ENCODE measurements at places on chromosomes 6 and 20.
A peak's percentile ranks its signal among the peaks of the same experiment; 100 is the strongest.

DNA sequence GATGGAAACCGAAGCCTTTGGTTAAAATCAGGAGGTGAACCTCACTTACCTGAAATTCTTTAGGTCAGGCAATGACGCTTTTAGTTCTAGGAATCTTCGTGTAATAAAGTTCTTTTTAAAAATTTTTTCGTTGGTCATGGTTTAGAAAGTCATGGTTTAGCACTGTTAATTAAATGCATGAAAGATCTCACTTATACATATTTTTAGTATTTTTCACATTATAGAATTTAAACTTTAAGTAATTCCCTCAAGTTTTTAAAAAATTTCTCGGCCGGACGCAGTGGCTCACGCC, 1.1 kb downstream of the DSE start:
- no peak for DNase-seq

- no peak for DNase-seq
These were observed 9.3 kb downstream of the TRAPPC3L start for GRCh38 chr6:116536216-116536621.

DNA sequence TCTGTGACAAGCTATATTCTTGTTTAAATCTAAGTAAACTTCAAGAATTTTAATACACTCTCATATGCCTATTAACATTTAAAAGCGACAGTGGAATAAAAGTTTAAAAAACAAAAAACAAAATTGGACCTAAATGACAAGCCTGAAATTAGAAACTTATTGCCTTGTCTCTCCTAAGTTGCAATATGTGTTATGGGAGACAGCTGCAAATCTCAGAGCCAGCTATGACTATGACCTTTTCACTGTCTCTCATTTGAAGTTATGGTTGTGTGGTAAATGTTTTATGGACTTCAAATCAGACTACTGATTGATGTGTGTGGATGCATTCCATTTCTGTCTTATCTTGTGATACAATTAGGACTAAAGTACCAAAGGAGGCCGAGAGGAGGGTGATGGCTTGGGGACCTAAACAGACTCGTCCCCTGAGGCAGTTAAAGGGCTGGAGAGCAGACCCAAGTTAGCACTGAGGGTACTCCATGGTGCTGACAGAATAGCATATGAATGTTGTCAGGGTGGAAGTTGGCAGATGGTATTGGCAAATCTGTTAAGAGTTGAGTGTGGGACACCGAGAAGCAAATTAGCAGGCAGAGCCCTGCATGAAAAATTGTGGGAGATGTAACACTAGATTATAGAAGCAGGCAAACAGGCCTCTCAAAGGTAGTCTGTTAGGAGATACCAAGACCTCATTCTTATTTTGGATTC, 930.1 kb upstream of the MAN1A1 start:
- no peak for DNase-seq

GRCh38 chr6:125310994-125311649, 9.4 kb upstream of the HDDC2 start:
- DNase-seq, result no peak

- no peak for DNase-seq
These were observed 394.5 kb upstream of the SLC35B3 start for GRCh38 chr6:8829796-8830195.

- no peak for DNase-seq
These were observed 202.1 kb downstream of the ARHGAP18 start for GRCh38 chr6:129507846-129508245.

DNA sequence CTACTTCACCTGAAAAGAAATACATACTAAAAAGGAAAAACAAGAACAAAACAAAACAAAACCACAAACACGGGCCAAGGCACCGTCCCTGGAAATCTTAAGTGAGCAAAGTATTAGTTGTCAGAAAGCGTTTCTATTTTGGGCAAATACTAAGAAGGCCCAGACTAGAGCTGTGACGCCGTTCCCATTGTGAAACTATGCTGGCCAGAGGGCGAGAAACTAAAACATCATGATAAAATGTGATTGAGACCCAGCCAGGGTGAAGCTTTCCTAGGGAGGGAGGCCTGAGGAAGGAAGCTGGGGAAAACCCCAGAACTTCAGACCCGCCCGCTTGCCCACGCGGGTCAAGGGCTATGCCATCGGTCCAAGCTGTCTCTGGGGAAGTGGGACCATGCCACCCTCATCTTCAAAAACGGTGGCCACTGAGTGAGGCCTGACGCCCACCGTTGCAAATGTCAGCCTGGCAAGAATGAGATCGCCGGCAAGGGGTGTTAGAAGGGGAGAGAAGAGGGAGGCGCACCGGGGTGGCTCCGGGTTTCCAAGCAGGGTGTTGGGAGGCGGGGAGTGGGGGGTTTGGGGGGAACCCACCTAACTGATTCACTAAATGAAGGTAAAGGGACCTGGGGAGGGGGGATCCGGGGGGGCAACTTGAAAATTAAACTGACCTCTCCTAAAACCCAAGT, 1950.9 kb upstream of the DEFB115 start:
- DNase-seq, result peak; percentile 53

DNA sequence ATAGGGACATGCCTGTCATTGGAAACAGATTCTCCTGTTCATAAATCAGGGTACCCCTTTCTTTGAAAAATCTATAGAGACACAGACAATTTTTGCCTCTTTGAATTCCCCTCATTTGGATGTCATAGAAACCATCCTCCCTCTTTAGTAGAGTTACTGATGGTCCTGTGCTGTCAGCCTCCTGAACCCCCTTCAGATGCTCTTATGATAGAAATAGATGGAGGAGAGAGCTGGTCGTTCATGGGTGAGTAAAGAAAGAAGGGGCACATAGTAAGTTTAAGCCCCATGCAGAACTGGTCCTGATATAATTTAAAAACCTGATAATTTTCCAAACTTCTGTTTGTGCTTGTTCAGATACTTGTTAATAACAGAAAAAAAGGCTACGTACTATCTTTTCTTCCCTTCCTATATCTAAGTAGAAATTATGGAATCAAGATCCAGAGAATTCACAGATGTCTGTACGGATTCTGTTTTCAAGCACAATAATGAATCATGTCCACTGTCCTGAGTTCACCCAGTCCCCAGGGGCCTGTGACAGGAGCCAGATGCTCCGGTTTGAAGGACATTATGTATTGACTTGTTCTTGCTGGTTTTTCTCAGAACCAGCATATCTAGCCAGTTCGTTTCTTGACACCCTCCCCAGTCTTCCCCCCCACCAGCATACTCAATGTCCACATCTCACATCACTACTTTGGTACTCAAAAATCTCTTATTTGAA, 78.1 kb downstream of the NCOA7 start:
- no peak for DNase-seq

DNA sequence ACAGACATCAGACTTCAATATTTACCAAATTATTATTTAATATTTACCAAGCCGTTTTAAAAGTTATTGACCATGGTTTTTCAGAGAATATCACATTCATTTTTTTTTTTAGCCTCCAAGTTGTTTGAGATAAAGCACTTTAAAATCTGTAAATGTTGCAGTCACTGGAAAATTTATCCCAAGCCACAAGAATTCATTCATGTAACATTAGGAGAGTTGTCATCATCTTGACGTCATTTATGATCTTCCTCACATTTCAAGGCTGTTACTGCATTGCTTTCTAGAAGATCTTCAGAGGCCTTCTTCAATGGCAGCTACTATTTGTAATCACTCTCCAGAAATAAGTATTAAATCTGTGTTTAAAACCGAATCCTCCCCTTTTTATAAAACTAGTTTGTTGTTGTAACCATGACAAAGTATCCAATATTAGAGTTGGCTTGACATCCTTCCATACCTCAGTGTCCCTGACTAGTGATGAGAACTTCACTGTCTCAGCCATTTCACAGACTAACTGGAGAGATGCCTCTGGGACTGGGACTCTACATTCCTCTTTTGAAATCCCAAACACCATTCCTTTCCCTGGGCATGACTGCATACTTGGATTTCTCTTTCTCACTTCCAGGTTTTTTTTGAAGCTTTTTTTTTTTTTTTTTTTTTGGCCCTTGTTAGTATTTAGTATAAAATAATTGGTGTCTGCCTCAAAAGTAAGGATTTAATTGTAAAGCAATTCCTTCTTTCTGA, 100.1 kb downstream of the ZFAND3 start:
- no peak for DNase-seq

DNA sequence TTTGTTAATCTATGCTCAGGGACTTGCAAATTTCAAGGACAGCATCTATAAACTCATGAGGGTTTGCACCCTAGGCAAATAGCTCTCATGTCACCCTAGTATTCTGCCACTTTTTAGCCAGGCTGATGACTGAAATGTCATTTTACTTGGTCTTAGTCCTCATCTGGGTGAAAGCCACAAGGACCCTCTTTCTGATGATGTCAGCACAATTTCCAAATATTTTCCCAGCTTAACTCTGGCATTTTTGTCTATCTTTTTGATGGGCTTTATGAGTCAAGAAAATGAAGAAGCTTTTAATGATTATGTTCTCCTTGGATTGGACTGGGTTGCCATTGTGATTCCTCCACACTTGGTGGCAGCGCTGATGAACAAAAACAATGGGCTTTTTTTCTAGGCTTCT, 420.1 kb upstream of the BTBD3 start:
- DNase-seq, result no peak

DNA sequence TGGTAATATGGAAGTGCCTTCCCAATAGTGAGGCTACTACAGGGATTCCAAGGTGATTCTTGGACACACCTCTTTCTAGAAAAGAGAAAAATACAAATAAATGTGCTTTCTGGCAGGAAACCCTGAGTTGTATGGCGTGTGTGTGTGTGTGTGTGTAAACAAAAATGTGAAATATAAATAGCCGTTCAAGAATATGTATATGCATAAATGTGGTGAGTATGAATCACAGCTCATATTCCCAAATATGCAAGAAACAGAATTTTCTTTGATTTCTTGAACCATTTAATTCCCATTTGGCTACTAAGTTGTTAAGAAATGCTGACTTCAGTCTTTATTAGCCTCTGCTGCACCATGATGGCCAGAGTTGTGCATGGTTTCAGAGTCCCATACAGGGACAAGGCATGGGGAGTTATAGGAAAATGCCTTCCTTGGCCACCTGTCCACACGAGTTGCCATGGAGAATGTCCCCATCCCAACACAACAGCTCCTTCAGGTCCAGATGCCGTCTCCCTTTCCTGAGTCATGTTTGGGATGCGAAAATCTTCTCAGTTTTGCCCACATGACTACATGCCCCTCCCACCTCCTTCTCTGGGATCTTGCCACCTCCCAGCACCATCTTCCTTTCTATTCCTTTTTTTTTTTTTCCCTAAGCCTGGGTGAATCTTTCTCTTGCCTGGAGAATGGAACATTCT, 312.4 kb upstream of the ECI2 start:
- no peak for DNase-seq

GRCh38 chr6:56416247-56416646, 168.9 kb upstream of the COL21A1 start:
- DNase-seq, result no peak

GRCh38 chr6:4649728-4650127, 126.5 kb upstream of the CDYL start:
- no peak for DNase-seq

- DNase-seq, result no peak
These were observed 472 bp upstream of the PAQR8 start for GRCh38 chr6:52361414-52361944.

DNA sequence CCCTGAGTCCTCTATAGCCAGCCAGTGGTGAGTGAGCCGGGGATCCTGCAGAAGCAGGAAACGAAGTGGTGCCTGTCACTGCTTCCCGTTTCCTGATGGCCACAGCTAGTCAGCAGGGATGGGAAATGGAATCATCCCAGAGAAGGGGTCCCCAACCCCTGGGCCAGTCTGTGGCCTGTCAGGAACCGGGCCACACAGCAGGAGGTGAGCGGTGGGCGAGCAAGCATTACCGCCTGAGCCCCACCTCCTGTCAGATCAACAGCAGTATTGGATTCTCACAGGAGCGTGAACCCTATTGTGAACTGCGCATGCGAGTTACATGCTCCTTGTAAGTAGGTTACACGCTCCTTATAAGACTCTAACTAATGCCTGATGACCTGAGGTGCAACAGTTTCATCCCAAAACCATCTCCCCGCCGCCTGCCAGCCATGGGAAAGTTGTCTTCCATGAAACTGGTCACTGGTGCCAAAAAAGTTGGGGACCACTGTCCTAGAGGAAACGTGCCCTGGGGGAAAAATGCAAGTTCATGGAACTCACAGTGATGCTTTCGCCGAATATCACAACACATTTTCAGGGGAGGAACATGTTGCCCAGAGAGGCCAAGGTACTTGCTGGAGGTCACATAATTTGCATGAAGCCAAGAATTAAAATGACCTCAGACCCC, 113.8 kb downstream of the JPH2 start:
- no peak for DNase-seq

- DNase-seq, result no peak
These were observed 19.0 kb upstream of the GSTA4 start for GRCh38 chr6:53014063-53014462.

DNA sequence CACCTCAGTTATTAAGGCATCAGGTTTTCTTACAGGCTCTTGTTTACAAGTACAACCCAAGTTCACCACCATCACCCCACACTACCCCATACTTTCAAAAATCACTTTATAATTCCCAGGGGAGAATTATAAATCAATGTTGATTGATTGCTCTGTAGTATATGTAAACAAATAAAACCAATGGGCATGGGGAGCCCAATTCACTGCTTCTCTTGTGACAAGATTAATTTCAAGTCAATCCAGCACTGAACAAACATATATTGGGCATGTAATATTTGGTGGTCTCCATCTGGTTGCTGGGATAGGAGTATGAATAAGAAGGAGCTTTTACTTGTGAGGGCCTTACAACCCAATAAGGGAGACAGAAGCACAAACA, 95.8 kb downstream of the CLVS2 start:
- no peak for DNase-seq

- no peak for DNase-seq
These were observed 3.7 kb downstream of the TFB1M start for GRCh38 chr6:155310596-155310995.

DNA sequence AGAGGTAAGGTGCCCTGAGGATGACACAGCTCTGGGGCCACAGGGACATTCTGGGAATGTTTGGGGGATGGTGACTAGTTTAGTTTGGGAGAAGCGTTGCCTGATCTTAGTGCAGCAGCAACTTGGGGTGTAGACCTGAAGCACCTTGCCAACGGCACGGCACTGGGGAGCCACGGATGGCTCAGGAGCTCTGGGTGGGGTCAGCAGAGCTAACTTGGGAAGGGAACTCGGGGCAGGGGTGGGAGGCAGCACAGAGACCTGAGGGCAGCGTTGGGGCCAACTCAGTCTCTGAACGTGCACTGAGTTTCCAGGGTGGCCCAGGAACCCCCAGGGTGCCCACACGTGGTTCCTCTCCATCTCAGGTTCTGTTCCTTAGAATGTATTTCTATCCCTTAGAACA, 14.9 kb downstream of the THBS2 start:
- DNase-seq, result no peak

GRCh38 chr6:82785206-82785605, 280.4 kb downstream of the UBE3D start:
- no peak for DNase-seq
